ENCODE measurements at places on chromosomes 1 and 21.

DNA sequence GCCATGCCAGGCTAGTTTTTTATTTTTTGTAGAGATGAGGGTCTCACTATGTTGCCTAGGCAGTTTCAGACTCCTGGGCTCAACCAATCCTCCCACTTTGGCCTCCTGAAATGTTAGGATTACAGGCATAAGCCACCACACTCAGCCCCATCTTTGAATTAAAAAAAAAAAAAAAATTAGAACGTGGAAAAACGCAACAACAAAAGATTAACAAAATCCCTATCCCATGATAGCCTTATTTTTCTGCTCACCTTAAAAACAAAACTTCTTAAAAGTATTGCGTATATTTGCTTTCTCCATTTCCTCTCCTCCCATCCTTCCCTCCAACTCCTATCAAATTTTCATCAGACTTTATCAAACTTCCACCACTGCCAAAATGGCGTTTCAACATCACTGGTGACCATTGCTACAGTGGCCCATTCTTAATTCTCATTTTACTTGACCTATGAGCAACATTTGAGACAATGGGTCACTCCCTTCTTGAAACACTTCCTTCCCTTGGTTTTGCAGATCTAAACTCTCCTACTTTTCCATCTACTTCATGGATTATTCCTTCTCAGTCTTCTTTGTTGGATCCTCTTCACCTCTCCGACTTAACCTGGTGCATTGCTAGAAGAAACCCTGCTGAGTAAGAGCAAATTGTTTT, 579 bp upstream of the ZNF684 start:
- no peak for DNase-seq

GRCh38 chr1:59169703-59170102, 127.2 kb upstream of the FGGY start:
- DNase-seq, result no peak

DNA sequence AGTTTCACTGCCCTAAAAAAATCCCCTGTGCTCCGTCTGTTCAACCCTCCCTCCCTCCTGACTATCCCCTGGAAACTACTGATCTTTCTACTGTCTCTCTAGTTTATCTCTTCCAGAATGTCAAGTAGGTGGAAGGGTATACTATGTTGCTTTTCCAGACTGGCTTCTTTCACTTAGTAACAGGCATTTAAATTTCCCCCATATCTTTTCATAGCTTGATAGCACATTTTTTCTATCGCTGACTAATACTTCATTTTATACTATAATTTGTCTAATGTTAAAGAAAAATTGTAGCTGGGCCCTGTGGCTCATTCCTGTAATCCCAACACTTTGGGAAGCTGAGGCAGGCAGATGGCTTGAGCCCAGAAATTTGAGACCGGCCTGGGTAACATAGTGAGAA, 142.8 kb downstream of the DSCAM start:
- no peak for DNase-seq

GRCh38 chr21:45074048-45074817, at the start of gene ADARB1:
TSS of gene ADARB1 (plus strand) at chr21:45074580. CDS start at chr21:45171657, 97,077 bp downstream.
- DNase-seq, result peak; percentile 27

DNA sequence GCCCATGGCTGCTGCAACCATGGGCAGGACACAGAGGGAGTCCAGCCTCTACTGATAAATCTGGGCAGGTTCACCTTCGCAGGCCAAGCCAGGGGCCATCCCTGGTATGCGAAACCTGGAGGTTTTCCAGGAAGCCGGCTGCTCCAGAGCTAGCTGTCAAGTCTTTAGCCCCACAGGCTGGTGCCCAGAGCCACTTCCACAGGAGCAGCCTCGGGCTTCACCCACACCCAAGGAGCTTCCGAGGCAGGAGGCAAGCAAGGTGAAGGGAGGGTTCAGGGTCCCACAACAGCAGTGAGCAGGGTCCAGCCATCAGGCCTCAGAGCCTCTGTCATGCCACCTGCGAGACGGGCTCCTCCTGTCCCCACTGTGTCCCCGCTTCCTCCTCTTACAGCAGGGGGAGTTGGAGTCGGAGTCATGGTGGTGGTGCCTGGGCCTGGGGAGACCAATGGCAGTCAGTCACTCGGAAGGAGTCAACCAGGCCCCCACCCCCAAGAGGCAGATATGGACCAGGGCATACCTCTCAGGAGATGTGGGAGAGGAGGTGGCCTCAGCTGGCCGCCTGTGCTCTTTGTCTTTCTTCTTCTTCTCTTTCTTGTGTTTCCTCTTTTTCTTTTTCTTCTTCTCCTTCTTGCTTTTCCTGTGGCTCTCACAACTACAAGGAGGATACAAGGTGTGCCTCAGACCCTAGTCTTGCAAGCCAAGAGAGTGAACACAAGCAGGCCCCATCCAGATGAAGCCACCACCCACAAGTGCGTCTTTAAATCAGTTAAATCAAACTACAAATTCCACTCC, 2.1 kb downstream of the C1orf35 start:
- DNase-seq, result no peak

DNA sequence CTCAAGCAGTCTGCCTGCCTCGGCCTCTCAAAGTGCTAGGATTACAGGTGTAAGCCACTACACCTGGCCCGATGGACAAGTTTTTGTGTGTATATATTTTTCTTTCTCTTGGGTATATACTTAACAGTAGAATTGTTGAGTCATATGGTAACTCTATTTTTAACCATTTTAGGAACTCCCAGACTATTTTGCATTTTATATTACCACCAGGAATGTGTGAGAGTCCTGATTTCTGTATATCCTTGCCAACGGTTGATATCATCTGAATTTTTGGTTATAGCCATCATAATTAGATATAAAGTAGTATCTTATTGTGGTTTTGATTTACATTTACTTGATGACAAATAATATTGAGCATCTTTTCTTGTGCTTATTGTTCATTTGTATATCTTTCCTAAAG, 20.7 kb downstream of the FNBP1L start:
- no peak for DNase-seq

GRCh38 chr1:82722608-82723007, 921.9 kb downstream of the ADGRL2 start:
- DNase-seq, result no peak

- no peak for DNase-seq
Observed at GRCh38 chr1:206911064-206911663, 10.6 kb downstream of the FCMR start.

- DNase-seq, result no peak
Observed at GRCh38 chr21:34367320-34367935, 3.6 kb downstream of the KCNE2 start.

- DNase-seq, result no peak
Observed at GRCh38 chr1:38000233-38000528, 5.1 kb downstream of the FHL3 start.

DNA sequence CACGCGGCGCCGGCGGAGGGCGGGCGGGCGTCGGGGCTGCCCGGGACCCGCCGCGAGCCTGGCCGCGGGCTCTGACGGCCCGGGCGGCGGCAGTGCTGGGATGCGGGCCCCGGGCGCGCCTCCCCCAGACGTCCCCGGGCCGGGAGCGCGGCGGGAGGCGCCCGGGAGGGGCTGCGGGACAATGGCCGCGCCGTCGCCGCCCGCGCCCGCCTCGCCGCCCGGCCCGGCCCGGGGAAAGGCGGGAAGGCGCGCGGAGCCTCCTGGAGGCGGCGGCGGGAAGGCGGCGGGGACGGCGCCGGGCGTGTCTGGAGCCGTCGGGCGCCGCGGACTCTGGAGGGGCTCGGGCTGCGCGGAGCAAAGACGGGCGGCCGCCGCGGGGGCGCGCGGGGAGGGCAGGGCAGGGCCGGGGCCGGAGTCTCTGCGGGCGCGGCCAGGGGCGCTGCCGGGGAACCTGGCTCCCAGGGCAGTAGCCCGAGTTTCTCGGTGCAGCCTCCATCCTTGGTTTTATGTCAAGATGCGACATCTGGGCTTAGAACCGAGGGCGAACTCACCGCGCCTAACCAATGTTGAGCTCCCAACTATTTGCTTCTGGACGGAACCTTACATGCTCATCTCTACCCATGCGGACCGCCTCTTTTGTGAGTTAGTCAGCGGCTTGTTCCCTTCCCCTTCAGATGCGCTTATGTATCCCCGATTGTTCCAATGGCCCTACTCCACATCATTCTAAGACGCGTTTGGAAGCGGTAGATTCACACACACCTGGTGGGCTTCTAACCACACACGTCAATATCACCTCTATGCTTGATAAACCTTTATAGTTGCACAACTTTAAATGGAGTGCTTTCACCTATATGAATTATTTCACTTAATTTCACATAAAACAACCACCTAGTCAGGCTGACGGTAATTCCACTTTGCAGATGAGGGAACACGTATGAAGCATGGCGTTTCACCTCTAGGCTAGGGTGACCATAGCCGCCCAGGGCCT, 651 bp downstream of the ZBTB8A start:
- DNase-seq, result no peak

GRCh38 chr21:30268608-30269197, 14.0 kb downstream of the KRTAP24-1 start:
- no peak for DNase-seq

- DNase-seq, result no peak
Observed at GRCh38 chr1:36352910-36353878, 29.7 kb upstream of the EVA1B start.

- DNase-seq, result no peak
Observed at GRCh38 chr21:37878946-37879660, 37.2 kb downstream of the KCNJ6 start.

GRCh38 chr1:90987841-90988240, 34.0 kb downstream of the ZNF644 start:
- DNase-seq, result no peak

All from activated naive CD4-positive, alpha-beta T cell (primary cell).